Motor neuron (in vitro differentiated cells): ENCODE measurements at places on chromosomes 5 and 9. TPM values are rescaled to one million over a fixed set of nuclear protein-coding genes. Genes with fewer than 3 reads are reported as not detected.

DNA sequence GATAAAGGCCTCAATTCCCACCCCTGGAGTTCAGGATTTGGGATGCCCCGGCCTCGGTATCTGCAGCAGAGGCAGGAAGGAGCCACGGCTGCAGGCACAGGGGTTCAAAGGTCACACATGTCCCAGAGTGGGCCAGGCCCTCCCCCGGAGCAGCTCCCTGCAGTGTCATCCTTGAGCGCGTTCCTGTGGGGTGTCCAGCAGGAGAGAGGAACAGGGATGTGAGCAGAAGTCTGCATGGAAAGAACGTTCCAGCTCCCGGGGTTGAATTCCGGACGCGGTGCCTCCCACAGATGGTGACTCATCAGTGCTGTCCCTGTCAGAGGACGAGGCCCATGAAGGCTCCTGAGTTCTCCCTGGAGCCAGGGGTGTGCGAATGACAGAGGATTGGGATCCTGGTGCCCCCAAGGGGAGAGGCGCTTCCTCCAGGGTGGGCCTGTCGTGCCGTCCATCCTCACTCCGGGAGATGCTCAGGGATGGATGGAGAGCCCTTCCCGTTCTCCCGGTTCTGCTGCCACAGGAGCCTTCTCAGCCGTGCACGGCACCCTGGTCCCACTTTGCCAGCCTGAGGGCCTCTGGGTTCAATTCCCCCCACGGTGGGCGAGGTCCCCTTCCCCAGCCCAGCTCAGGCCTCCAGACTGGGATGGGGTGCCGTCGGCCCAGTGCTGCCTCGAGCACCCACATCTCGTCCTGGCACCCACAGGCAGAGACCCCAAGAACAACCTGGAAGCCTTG is 3.1 kb downstream of the LCN1 start:
- ATAC-seq, result peak; percentile 75

- ATAC-seq, result no peak
Observed at GRCh38 chr9:78669591-78669990, 372.7 kb downstream of the PSAT1 start.

DNA sequence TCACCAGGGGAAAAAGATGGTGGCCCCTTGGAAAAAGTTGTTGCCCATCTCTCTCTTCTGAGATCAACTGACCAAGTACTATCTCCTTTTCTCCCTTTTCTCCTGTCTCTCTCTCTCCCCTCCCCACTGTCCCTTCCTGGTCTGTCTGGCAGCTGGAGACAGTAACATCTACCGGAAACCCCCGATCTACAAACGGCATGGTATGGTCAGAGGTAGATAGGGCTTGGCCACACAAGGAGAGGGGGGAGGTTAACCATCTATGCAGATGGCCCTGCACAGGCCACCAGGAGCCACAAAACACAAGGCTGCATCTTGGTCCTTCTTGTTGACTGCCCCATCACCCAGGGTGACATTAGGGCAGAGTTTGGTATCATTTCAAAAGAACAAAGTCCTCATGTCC is 29.3 kb upstream of the AFAP1L1 start:
- ATAC-seq, result no peak

- ATAC-seq, result no peak
Observed at GRCh38 chr9:78304357-78304756, 7.4 kb downstream of the PSAT1 start.

DNA sequence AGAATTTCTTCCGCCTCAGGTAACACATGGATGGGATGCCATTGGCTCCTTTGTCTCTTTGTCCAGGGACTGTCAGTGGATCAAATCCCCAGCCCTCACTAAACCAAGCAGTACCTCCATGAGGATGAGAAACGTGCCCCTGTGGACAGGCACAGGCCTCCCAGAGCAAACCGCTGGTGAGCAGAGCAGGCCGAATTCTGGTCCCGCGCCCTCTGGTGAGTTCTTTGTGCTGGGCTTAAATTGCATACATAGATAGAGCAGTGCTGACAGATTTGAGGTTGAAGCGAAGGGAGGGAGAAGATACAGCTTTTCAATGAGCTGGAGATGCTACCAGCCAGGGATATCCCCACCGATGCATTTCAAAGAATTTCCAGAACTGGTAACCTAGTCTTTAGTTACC is 143.8 kb downstream of the HSD17B3 start:
- ATAC-seq, result no peak

DNA sequence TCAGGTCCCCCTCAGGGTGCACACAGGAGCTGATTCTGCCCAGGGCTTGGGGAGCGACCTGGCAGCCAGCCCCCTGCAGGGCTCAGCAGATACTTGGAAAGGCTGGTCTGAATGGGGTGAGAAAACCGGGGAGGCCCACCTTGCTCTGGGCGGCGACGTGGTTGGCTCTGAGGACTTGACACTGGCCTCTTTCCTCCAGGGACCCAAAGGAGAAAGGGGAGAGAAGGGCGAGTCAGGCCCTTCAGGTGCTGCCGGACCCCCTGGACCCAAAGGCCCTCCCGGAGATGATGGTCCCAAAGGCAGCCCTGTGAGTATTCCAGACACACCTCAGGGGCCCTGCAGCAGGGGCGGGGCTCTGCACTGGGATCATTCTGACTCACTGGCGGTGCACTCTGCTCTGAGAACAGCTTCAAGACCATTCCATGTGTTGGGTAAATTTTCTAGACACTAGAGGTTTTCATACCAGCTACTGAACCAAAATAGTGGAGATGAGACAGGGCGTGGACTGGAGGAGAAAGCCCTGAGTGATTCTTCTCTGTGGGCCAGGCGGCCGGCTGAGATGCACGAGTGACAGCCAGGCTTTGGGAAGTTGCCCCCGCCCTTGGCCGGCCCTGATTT is 65.9 kb upstream of the FCN2 start:
- ATAC-seq, result peak; percentile 81

The IFNA7 gene
- not detected in 2 replicates for total RNA-seq

The TXNDC8 gene
- total RNA-seq, result 0.38 TPM in 1 of 2 replicates, not detected in the other
